ENCODE measurements at places on chromosomes 5 and 9. TPM values are rescaled to one million over a fixed set of nuclear protein-coding genes. Genes with fewer than 3 reads are reported as not detected.

DNA sequence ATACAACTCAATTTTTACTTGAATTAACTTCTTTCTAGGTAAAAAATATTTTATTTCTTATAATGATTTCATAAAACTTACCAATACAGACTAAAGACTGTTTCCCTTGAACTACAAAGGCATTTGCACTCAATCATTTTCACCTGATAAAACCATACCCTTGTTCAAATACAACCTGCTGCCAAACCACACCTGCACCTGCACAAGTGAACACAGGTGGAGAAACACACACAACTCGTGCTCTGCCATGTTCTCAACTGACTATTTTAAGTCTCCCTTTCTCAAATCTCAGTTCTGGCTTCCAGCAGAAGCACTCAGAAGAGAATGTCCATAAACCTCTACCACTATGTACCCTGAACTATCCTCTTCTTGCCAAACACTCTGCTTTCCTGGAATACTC is 1892.1 kb downstream of the MAT2B start:
- DNase-seq = no peak

The MELK gene
- 124 TPM for total RNA-seq

DNA sequence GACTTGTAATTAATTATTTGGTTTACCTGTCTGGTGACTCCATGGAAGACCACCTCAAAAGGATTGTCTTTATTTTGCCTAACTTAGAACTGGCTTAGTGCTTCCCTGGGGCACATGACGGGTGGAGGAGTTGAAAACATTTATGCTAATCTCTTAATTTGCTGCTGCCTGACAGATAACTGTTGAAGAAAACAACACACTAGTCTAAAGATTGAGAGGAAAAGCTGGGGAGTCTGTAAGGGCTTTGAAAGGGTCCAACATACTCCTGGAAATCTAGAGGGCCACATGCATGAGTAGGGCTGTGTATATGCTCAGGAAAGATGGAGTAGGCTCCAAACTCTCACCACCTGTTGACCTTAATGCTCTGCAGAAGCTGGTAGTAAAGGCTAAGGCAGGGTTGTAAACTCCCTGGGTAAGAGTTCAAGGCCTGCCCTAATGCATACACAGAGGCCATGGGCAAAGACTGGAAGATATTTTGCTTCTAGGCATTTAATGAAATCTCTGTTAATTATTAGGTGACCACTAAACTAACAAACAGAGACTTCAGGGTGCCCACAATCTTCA is 40.7 kb downstream of the NR3C1 start:
- DNase-seq = no peak

DNA sequence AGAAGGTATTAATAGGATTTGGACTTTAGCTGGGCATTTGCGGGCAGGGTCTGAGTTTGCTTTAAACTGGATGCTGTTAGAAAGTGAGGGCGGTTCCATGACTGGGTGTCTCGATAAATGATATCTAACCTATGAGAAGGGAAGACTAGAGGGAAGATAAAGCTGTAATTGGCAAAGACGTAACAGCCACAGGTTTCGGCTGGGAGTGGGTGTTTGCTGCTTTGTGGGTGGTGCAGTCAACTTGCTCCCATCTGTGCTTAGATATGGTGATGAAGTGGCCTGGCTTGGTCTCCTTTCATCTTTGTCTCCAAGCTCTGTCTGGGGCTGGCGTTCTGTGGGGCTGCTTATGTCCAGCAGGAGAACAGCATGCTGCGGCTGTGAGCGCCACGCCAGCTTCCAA is 23.3 kb downstream of the OR2V1 start:
- no peak for DNase-seq

- no peak for DNase-seq
These were observed 190.5 kb downstream of the NXNL2 start for GRCh38 chr9:88725300-88726019.

All from M059J (cell line).